GDM1 (cell line): ENCODE measurements at places on chromosomes 1 and 21.

DNA sequence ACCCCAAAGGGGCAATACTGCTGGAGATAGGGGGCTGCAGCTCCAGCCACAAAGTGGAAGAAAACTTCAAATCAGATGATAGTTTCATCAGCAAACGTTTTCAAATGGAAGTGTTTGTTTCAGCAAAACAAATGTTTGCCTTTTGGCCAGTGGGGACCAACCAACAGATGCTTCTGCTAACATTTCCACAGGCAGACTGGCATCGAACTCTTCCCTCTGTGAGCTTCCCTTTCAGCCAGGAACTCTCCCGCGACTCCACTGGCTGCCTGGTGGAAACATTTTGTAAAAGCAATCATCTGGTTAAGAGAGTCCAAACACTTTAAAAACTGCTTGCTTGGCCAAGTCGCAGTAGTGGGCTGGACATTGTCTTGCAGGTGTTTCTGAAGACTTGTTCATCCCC, 30.7 kb downstream of the CENPF start:
- DNase-seq: no peak

- no peak for DNase-seq
These were observed 16.6 kb upstream of the PTP4A2 start for GRCh38 chr1:31954607-31955283.

DNA sequence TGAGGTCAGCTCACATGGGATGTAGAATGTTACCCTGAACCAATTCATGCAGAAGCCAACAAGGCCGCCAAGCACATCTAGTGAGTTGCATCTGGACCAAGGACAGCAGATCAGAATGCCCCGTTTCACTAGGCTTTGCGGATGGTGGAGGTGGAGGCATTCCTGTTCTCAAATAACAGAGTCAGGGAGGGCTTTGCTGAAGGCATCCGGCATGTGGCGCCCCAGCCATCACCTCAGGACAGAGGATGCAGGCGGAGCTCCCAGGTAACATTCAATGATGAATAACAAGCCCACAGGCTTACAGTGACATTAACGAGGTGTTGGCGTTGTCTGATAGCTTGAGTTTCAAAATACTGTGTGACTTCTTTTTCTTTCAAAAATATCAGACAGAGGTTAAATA, 476.2 kb downstream of the CAMTA1 start:
- no peak for DNase-seq

DNA sequence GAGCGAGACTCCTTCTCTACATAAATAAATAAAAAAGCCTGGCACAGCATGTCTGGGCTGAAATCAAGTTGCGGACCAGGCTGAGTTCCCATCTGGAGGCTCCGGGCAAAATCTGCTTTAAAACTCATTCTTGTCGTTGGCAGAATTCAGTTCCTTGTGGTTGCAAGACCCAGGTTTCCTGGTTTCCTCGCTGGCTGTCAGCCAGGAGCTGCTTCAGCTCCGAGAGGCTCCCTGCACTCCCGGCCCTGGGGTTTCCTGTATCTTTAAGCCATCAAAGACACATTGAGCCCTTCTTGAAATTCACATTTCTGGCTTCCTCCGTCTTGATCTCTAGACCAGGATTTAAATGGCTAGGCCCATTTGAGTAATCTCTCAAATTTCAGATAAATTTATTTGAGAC, 20.6 kb upstream of the SCCPDH start:
- peak; percentile 82 for DNase-seq

- DNase-seq: no peak
These were observed 49.0 kb downstream of the MAP10 start for GRCh38 chr1:232853994-232854797.

- no peak for DNase-seq
These were observed 22.4 kb downstream of the CAPZB start for GRCh38 chr1:19462781-19463503.

- no peak for DNase-seq
These were observed 1.2 kb upstream of the MAP3K21 start for GRCh38 chr1:233326319-233326718.

DNA sequence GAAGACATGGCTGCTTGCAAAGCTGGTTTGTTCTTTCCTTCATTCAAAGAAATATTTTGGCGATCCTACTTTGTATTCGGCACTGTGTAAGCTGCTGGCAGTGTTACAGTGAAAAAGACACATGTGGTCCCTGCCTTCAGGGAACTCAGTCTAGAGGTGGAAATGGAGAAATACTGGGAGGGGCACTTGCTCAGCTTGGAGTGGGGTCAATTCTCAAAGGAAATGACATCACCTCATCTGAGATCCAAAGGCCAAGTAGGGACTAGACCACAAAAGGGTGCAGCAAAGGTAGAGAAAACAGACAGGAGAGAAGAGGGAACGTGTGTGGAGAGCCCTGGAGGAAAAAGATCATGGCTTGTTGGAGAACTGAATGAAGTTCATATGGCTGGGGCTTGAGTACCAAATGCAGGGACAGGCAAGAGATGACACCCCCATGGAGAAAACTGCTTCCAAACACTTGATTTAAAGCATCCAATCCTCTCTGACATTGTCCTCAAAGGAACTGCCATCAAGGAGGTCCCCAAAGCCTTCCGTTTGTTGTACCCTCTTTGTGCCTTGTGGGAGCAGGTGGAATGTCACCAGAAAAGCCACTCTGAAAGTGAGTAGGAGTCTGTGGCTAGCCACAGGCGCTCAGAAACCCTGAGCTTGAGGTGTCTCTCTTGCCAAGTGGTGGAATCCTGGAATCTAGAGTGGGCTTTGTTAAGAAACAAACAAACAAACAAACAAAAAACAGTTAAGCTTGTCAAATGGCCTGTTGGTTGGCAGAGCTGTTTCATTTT, 48.3 kb upstream of the TDRD10 start:
- no peak for DNase-seq

- no peak for DNase-seq
These were observed 1143.1 kb downstream of the PLA2G4A start for GRCh38 chr1:187971851-187972250.

- DNase-seq: no peak
These were observed 284.5 kb upstream of the USP25 start for GRCh38 chr21:15445327-15445726.

DNA sequence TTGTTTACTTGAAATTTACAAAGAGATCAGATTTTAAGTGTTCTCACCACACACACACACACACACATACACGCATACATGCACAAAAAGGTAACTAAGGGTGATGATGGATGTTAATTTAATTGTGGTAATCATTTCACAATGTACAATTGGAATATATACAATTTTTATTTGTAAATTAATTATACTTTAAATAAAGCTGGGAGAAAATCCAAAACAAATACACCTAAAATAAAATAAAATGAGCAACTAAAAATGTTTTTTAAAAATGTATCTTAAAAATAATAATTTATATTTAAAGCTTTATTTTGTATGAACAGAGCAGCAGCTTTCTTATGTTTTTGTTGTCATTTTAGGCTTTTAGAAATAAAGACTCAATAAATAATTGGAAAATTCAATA, 8.2 kb upstream of the INSL5 start:
- no peak for DNase-seq

DNA sequence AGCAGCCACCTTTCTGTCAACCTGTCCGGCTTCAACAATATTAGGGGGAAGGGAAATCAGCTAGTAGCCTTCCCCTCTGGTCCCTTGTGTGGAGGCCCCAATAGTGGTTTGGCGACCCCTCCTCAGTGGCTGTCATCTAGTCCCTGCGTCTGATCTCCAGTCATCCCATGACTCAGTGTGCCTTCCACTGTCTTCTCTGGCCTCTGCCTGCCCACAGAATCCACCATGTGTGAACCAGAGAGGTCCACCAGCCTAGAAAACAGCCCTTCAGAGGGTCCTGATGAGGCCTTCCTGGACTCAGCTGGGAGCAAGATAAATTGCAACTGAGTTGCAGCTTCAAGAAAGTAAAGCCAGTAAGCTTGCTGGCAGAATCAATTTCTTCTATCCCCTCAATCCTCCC, 3.8 kb upstream of the ATXN7L2 start:
- DNase-seq: no peak
